ENCODE measurements at places on chromosomes 11 and 22.

GRCh38 chr11:44960200-44960845, 9.6 kb upstream of the TP53I11 start:
- no peak for DNase-seq

GRCh38 chr11:42013656-42014201, 554.3 kb upstream of the LRRC4C start:
- DNase-seq = no peak

DNA sequence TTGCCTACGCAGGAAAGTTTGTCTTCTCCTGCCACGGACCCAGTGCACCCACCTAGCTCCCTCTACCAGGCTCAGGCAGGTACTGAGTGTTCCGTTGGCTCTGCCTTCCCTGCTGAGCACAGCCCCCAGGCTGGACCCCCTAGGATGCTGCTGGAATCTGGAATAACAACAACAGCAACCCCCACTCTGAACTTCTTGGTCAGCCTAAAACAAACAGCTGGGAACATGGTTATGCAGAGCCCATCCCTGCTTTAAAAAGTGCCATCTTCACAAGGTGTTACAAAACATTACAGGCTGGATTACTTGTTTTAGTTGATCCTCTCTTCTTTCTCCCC, 1.8 kb downstream of the OPCML start:
- no peak for DNase-seq

DNA sequence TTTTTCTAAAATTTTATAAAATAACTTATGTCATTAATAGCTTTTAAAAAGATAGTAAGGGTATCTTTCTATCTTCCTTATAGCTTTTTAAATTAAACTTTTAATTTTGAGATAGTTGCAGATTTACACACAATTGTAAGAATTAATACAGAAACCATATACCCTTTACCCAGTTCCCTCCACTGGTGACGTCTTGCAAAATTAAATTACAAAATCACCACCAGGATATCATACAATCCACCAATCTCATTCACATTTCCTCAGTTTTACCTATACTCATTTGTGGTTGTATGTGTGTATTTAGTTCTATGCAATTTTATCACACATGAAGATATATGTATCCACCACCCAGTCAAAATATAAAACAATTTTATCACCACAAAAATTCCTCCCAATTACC, 10.0 kb downstream of the SBF2 start:
- no peak for DNase-seq

GRCh38 chr22:39392341-39392948, 7.1 kb upstream of the TAB1 start:
- no peak for DNase-seq

GRCh38 chr11:93532281-93532789, 10.9 kb downstream of the SMCO4 start:
- DNase-seq = no peak

DNA sequence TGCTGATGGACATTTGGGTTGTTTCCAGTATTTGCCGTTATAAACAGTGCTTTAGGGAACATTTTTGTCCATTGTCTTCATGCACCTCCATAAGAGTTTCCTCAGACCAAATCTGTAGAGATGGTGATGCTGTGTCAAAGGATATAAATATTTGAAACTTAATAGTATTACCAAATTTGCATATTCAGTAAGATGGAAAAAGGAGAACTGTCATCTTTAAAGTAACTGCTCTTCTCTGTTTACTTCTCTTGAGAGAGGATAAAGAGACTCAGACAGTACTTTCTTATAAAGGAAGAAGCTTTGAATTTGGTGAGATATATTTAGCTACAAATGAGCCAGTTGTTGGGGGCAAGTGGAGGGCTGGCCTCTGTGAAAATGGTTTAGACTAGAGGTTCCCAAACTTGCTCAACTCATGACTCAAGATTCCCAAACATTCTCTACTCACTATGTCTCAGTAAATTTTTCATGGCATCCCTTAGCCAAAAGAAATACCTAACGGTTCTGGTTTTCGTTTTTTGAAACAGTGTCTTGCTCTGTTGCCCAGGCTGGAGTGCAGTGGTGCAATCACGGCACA, 26.2 kb downstream of the SHISA8 start:
- no peak for DNase-seq

- DNase-seq = no peak
Measured at GRCh38 chr11:62172294-62172693, 17.7 kb upstream of the SCGB1D1 start.

DNA sequence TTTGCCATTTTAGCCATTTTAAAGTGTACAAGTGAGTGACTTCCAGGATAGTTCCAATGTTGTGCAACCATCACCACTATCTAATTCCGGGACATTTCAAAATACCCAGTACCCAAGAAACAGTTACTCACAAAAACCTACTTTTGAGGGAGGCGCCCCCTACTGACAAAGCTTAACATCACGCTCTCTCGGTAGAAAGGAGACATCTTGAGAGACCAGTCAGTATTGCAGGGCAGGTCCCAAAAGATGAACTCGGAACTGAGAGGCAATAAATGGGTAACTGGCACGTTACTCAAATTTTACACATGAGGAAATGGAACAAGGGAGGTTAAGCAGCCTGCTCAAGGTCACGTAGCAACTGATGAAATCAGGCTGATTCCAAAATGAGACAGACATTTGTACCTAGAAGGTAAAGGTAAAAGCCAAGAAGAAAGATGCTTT, 50.0 kb upstream of the POU2AF1 start:
- DNase-seq = no peak

- no peak for DNase-seq
Measured at GRCh38 chr11:2298795-2299761, 2.6 kb downstream of the C11orf21 start.

GRCh38 chr11:73194593-73194992, 23.5 kb upstream of the P2RY2 start:
- DNase-seq = no peak

- no peak for DNase-seq
Measured at GRCh38 chr11:20618083-20618482, 18.7 kb downstream of the SLC6A5 start.

GRCh38 chr11:43693731-43694130, 13.2 kb downstream of the HSD17B12 start:
- DNase-seq = no peak

Measured in activated T-helper 1 cell treated with anti-CD3 and anti-CD28 coated beads, Interleukin-2, amount 50 U/mL, for 16 hours (primary cell).